HuH-7 (cell line): ENCODE measurements at places on chromosomes 3 and 15.
A peak's percentile ranks its signal among the peaks of the same experiment; 100 is the strongest.

DNA sequence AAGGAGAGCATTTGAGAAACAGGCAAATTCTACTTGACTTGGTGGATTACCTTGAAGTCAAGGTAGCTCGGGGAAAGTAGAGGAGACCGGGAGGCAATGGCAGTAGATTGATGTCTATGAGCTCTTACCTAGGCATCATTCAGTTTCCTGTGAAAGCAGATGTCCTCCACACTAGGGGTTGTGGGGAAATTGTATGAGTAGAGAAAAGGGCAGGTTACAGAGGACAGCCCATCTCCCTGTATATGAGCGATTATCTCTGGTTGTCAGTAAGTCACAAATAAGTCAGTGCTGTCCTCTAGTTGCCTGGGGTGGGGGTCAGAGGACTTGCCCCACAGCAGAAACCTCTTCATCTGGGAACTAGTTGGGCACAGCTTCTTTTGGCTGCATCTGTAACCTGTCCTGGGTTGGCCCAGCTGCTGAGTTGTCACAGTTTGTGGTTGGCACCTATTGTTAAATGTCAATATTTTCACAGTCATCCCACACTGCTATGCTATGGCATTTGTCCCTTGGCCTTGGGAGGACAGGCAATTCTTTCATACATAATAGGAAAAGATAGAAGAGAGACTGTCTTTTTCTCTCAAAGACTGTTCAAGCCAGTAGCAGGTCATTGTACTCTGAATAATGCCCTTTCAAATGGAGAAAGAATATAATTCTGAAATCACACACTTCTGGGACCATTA is 53.6 kb upstream of the LRRFIP2 start:
- DNase-seq = no peak

GRCh38 chr3:157103280-157103679 is 56.7 kb downstream of the CCNL1 start:
- DNase-seq = no peak

- DNase-seq = no peak
These were observed 31.1 kb downstream of the DCLK3 start for GRCh38 chr3:36733162-36733696.

- DNase-seq = no peak
These were observed 393.1 kb upstream of the ARRDC4 start for GRCh38 chr15:97567411-97567810.

DNA sequence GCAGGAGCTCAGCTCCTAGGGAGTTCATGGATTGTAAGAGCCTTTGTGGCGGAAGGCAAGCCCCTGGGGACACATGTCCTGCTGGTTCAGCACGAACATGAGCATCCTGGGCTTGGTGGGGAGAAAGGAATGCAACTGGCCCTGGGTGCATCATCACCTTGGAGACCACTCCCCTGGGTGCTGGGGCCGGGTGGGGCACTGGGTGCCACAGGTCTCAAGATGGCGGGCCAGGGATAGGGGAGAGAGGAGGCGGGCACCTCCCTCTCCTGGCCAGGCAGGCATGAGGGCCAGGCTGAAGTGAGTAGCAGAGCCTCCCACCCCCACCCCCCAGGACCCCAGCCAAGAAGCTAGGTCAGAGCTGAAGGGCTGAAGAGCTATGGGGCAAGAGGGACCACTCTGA is 768 bp downstream of the PCBP4 start:
- no peak for DNase-seq

- no peak for DNase-seq
These were observed 34.0 kb upstream of the ACTL6A start for GRCh38 chr3:179528772-179529171.

- no peak for DNase-seq
These were observed 24.8 kb downstream of the STARD5 start for GRCh38 chr15:81299156-81299555.

DNA sequence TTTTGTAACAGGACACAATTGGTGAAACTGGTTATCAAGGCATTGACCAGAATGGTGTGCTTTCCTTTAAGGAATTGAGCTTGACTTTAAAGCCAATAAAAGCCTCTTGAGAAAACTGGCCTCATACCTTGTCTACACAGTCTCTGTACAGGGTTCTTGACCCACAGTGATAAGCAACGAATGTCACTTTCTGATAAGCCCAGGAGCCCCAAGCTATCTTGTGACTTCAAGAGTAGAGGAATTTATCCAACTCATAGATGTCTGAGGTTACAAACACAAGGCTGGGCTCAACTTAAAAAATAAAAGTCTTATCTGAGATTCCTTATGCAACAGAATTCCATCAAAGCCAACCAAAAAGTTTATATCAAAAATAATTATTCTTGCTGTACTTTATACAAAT is 212.1 kb downstream of the GBE1 start:
- DNase-seq = no peak

DNA sequence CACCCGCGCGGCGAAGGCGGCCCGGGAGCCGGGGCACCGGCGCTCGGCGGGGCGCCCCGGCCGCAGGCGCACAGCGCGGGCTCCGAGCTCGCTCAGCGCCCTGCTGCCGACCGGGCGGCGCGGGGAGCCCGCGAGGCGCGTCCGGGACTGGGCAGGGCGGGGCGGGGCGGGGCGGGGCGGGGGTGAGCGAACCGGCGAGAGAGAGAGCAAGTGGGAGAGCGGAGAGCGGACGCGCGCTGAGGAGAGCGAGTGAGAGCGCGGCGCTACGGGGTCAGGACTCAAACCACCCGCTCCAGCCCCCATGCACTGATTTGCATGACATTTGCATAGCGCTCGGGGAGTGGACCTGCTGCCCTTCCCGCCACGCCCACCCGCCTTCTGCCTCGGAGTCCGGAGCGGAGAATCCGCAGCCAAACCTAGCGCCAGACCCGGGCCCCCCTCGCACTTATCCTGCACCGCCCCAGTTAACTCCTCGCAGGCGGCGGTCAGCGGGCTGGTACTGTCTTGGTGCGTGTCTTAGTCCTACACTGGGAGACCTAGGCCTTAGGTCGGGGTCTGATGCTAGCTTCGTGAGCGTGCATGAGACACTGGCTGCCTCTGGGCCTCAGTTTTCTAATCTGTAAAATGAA is at the start of gene MYLK:
Gene MYLK (minus strand): TSS at position 130 of the 629 bp plus-strand sequence. CDS start 90,491 bp downstream, outside the sequence.
- peak; percentile 80 for DNase-seq

DNA sequence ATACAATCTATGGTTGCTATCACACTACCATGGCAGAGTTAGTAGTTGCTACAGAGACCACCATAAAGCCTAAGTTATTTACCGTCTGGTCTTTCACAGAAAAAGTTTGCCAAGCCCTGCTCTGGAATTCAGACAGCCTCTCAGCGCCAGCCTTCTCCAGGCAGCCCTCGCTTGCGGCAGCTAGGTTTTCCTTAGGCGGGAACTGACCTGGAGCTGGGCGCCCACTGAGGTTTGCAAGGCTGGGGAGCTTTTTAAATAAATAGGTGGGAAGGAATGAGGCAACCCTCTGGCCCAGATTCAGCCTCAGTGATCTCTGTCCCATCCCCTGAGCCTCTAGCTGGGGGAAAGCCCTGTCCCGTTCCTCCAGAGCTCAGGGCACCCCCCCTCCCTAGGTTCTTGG is 1.2 kb downstream of the CTSH start:
- peak; percentile 44 for DNase-seq

- DNase-seq = peak; percentile 1
These were observed 38.8 kb upstream of the MLF1 start for GRCh38 chr3:158532099-158532734.

- no peak for DNase-seq
These were observed 257.4 kb downstream of the PLOD2 start for GRCh38 chr3:145903472-145904013.
